ENCODE measurements at places on chromosomes 13 and 19. TPM values are rescaled to one million over a fixed set of nuclear protein-coding genes. Genes with fewer than 3 reads are reported as not detected.

- DNase-seq = no peak
These were observed 152.9 kb downstream of the SIPA1L3 start for GRCh38 chr19:38059897-38060296.

- no peak for DNase-seq
These were observed 87.9 kb upstream of the POSTN start for GRCh38 chr13:37686501-37686900.

DNA sequence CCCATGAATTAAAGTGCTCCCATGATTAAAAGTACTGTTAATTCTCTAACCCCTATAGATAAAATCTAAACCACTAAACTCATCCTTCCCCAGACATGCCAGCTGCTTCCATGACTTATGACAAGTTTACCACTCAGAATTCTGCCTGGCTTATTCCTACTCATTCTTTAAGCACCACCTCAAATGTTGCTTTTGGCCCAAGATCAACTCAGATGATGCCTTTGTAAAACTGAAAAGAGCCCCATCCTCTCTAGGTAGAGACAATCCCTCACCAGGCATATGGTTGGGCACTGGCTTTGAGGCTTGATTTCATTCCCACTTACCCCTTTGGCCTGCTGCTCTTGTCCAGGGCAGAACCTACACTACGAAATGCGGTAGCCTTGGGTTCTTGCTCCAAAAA is 250.0 kb downstream of the DNAJC15 start:
- no peak for DNase-seq

The DLL3 gene
- not detected for total RNA-seq

The FXYD7 gene
- total RNA-seq = not detected
